NCI-H1048 (cell line): ENCODE measurements at places on chromosomes 16 and 17.

- DNase-seq, result no peak
These were observed 444.7 kb downstream of the HS3ST3B1 start for GRCh38 chr17:14745541-14745940.

DNA sequence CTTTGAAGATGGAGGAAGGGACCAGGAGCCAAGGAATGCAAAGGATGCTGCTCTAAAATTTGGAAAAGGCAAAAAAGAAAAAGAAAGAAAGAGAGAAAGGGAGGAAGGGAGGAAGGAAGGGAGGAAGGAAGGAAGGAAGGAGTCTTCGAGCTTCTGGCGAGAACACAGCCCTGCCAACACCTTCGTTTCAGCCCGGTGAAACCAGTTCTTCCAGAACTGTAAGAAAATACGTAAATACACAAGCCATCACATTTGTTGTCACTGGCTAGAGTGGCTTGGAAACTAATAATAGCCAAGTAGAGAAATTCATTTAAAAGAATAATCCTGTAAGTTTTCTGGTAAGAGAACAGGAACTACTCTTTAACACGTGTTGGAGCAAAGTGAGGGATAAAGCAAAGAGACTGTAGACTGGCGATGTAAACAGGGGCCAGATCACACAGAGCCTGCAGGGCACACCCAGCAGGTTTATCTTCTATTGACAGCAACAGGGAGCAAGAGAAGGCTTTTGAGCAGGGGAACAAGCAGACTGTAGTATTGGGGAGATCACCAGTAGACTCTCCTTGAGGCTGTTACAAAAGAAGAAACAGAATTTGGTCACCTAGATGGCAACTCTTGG lies 188.7 kb upstream of the MPHOSPH6 start:
- DNase-seq, result no peak

DNA sequence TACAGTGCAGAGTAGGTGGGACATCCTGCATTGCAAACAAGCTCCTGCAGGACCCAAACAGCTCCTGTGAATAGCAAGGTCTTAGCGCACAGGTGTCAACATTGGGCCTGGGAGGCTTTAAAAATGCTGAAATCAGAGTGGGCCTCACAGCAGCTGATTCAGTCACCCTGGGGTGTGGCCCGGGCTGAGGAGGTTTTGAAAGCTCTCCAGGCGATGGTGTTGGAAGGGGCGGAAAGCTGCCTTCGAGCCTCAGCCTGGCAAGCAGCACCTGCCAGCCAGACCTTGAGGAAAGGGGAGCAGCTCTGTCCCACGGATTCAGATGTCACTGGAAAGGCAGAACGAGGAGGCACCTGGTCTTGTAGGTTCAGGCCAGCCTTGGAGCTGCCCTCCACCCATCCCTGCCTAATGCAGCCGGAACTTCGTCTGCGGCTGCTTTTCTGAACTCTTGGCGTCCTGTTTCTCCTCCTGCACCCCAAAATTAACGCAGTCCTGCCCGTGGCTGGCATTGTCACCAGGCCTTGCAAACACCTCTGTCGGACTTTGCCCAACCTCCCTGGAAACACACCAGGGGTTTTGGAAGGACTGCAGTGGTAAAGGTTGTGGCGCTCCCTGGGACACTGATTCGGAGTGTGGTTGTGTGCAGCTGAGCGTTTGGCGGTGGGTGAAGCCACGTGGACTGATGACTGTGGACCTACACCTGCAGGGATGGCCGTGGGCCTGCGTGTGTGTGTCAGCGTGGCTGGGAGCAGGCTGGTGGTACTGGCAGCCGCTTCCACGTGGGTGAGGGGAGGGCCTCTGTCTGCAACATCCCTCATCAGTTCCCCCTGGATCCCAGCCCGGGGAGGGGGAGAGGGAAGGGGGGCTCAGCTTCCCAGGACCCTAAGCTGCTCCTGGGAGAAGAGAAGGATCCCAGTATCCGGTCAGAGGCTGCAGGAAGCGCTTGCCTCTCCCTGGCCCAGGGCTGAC lies 3.4 kb downstream of the NECAB2 start:
- no peak for DNase-seq

DNA sequence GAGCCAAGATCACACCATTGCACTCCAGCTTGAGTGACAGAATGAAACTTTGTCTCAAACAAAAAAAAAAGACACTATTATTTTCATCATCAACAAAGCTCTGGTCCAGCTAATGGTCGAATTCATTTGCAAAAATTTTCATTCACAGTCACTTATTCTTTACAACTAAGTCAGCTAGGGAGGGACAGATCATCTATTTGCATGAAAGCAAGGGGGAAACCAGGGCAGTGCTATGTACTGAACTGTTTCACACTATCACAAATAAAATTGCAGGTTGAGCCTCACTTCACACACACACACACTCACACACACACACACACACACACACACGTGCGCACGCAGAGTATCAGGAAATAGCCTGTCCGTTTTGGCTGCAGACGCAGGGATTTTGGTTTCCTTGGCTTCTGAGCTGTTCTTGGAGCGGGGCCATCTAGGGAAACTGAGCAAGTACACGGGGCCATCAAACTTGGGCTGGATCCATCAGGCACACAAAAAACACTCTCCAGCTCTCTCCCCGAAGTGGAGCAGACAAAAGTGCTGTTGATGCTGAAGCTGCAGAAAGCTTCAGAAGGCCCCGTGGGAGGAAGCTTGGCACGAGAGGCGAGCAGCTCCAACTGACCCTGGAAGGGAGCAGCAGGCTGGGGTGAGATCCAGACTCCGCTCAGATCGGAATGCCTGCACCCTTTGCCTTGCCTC lies 44.3 kb upstream of the HELZ start:
- DNase-seq, result no peak

- DNase-seq, result no peak
These were observed 1.8 kb downstream of the IL27 start for GRCh38 chr16:28504707-28505404.

DNA sequence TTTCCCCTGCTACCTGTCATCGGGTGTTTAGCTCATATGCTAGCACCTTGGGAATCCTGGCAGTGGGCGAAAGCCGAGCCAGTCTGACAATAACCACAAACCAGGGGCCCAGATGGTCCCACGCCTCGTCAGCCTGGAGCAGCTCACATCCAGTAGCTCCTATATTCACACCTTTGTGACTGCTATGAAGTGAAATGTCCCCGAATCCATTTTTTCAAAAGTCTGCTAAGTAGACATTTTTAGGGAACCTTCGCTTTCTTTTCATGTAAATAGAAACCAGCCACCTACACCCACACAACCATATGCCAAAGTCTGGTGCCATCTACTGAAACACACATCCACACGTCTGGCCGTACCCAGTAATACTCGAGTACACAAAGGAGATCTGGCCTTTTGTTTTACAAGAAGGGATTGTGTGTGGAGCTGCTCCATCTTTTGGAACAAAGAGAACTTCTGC lies 176.8 kb downstream of the SLC39A11 start:
- no peak for DNase-seq

DNA sequence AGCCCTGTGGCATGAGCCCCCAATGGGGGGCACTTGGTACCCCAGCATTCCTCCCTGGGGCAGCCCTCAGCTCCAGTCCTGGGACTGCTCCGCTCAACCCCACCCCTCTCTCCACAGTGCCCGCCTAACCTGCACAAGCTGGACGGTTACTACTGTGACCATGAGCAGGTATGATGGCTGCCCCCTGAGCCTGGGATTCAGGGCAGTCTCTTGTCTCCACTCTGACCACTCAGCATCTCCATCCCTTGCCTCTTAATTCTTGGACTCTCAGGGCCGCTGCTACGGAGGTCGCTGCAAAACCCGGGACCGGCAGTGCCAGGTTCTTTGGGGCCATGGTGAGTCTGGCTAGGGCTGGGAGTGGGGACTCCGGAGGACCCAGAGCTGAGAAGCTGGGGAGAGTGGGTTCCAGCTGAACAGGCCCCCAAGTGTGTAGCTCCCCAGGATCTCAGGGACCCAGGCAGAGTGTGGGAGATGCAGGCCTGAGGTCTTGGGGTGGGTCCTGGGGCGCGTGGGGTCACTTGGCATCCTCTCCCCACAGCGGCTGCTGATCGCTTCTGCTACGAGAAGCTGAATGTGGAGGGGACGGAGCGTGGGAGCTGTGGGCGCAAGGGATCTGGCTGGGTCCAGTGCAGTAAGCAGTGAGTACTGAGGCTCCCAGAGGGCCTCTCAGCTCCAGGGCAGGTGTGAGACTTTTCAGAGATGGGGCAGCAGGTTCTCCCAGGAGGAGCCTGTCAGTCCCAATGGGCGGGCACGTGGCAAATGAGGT lies 18.0 kb downstream of the ADAM11 start:
- DNase-seq, result no peak

- DNase-seq, result no peak
These were observed 12.6 kb downstream of the NDEL1 start for GRCh38 chr17:8448310-8448709.

DNA sequence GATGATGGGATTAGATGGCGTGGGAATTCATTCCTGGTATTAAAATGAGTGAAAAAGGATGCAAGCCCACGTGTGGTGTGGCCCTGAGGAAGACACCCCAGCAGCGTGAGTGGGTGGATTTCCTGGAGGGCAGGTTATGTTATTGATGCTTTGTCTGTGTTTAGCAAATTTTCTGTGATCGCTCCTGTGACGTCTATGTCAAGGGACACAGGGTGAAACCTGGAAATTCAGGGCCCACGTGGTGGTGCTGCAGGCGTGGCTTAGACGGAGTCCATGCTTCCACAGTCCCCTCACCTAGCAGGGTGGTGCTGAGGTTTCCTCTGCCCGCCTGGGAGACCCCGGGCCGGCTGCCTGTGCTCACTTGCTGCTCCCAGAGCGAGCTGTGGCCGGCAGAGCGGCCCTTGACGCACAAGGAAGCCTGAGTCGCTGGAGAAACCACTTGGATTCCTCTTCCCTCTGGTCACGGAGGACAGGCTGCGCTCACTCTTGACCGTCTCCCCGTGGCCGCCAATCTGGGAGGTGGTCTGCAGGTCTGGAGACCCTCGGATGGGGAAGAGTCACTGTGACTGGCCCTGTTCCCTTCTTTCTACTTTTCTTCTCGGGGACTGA lies 23.4 kb downstream of the BAIAP2 start:
- no peak for DNase-seq

DNA sequence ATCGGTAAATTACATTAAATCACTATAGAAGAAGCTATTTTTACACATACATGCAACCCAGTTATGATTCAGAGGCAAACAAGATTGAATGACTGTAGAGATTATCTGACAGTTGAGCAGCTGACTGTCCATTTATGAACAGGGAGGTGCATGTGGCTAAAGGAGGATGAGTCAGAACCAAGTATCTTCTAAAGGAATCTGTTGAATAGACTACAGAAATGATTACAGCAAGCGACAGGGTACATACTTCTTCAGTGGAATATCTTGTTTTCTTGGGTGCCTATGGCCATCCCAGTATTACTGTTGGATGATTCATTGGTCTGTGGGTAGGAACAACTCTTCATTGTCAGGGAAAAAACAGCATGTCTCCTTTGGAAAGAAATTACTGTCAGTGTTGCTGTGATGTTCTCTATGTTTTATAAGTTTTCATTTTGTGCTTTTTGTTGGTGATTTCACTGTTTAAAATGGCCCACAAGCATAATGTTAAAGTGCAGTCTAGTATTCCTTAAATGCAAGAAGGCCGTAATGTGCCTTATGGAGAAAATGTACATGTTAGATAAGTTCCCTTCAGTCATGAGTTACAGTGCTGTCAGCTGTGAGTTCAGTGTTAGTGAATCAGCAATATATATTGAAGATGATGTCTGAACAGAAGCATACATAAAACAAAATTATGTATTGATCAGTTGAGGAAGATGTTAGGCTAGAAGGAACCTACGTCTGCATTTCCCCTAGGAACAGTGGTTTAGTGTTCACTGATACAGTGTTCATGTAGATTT lies 27.0 kb downstream of the CBFB start:
- DNase-seq, result no peak

- DNase-seq, result no peak
These were observed 247.3 kb upstream of the RPL38 start for GRCh38 chr17:73956169-73956568.

GRCh38 chr16:19524616-19525384 lies 1.1 kb downstream of the CCP110 start:
- DNase-seq, result no peak

DNA sequence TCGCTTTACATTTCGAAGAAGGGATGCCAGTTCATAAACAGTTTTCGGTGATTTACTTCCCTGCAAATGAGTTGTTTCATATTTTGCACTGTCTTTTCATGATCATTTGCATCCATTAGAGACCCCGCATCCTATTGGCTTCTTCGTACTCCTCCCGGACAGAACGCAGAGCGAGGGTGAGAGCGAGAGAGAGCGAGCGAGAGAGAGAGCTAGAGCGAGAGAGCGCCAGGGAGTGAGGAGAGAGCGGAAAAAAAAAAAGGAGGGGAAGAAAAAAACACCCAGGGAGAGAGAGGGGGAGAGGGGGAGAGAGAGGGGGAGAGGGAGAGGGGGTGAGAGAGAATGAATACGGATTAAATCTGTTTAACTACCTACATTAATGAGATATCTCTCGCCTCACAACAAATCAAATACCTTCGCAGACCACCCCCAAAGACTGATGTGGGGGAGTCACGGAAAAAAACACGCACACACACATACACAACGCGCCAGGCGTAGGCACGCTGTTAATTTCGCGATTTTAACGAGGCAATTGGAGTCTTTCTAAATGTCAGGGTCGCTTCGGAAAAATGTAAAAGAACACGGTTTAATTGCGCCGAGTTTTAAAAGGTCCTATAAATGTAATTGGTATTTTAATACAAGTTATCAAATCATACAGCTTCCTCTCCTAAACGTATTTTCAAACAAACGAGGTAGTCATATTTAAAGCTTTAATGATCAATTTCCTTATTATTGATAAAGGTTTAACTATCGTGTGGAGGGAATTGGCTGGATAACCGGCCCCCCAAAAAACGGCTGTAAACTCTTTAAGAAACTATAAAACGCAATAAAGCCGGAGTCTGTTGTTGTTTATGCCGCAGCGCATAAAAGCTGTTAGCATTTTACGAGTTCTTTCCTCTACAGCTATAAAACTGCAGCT lies at the start of gene HOXB8:
HOXB8 (minus strand) TSS at position 246 of the 916 bp plus-strand sequence. CDS start 588 bp downstream, outside the sequence.
- DNase-seq, result no peak

DNA sequence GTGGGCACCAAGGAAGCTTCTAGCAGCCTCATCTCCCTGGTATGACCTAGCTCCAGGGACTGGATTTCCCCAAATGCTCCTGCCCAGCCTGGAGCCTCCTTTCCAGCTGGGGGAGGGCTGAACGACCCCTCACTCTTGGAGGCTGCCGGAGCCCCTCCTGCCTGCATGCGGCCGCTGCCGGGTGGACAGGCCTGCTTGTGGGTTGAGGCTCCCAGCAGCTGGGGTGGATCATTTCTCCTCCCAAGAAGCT lies 213.6 kb downstream of the SEC14L1 start:
- no peak for DNase-seq
